ENCODE measurements at places on chromosomes 16 and 17. TPM values are rescaled to one million over a fixed set of nuclear protein-coding genes. Genes with fewer than 3 reads are reported as not detected.

- DNase-seq, result no peak
- peaks cover 29% of the 10 kb centered on the region for H3K4me1 ChIP-seq
- H3K27ac ChIP-seq, result peak overlapping the region; percentile 55
- H3K27me3 ChIP-seq, result no peaks in the 10 kb centered on the region
- H3K4me3 ChIP-seq, result no peak overlapping the region
These were observed 21.8 kb upstream of the HERPUD1 start for GRCh38 chr16:56910112-56910511.

DNA sequence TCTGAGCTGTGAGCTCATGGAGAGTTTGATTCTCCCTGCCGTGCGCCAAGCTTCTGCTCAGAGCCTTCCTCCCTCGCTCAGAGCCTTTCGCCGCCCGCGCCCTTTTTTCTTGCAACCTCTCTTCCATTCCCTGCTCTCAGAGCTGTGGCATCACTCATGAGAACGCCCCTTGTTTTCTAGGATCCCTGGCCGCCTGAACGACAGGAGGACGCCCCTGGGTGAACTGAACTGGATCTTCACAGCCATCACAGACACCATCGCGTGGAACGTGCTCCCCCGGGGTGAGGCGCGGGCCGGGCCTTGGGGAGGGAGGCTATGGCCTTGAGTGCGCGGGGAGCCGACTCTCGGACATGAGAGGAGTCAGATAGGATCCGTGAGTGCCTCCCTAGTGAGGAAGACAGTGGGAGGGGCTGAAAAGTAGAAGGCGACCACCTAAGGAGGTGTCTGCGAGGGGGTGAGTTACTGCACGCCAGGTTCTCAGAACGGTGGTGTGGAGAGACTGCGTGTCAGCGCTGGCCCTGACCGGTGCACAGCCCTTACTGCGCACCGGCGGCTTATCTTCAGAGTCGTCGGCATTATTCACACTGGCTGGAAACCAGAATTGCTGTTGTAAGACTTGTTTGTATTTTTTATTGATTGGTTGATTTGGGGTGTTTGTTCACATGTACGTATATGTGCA is 169.5 kb upstream of the CHMP6 start:
- no peak for DNase-seq
- peak overlapping the region; percentile 28 for H3K27ac ChIP-seq
- peaks cover 45% of the 10 kb centered on the region for H3K4me1 ChIP-seq
- no peaks in the 10 kb centered on the region for H3K27me3 ChIP-seq
- H3K36me3 ChIP-seq, result peaks cover 37% of the 10 kb centered on the region

DNA sequence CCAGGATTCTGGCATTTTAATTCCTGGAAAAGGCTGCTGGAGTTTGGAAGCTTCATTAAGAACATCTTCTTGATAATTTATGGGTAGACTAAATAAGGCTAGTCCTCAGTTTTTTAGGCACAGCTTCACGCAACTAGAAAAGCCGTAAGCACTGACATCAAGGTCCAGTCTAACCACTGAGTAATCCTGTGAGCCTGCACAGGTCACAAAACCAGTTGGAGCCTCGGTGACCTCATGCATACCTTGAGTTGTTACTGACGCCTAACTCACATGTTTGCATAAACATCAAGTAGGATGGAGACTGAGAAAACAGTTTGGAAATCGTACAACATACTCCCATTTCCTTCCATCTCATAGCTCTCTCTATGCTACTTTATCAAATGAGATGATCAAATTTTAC is 63.8 kb upstream of the RCVRN start:
- no peaks in the 10 kb centered on the region for H3K4me1 ChIP-seq
- no peak overlapping the region for H3K27ac ChIP-seq
- H3K27me3 ChIP-seq, result peaks cover 1% of the 10 kb centered on the region
- H3K4me3 ChIP-seq, result no peak overlapping the region
- no peak for DNase-seq

DNA sequence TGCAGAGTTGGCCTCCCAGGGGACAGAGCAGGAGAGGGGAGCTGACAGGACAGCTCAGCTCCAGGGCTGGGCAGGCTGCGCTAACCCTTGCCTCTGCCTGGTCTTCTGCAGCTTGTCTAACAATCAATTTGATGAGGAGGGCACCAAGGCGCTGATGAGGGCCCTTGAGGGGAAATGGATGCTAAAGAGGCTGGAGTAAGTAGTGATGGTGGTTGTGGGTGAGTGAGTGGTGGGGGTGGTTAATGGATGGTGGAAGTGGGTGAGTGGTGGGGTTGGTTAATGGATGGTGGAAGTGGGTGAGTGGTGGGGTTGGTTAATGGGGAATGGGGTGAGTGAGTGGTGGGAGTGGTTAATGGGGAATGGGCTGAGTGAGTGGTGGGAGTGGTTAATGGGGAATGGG is 22.0 kb upstream of the CPNE2 start:
- no peak overlapping the region for H3K27ac ChIP-seq
- no peaks in the 10 kb centered on the region for H3K27me3 ChIP-seq
- no peak overlapping the region for H3K4me3 ChIP-seq
- DNase-seq, result no peak
- H3K4me1 ChIP-seq, result peaks cover 17% of the 10 kb centered on the region

DNA sequence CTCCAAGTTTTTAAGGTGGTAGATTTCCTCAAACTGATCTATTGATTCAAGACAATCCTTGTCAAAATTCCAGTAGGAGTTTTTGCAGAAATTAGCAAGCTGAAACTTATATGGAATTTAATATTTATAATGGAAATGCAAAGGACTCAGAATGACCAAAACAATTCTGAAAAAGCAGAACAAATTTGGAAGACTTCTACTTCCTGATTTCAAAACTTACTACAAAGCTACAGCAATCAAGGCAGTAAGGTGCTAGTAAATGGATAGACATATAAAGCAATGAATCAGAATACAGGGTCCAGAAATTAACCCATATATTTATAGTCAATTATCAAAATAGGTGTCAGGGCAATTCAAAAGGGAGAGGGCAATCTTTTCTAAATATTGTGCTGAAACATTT is 11.8 kb upstream of the IL21R start:
- no peak overlapping the region for H3K27ac ChIP-seq
- peaks cover 17% of the 10 kb centered on the region for H3K4me1 ChIP-seq
- peaks cover 9% of the 10 kb centered on the region for H3K36me3 ChIP-seq

DNA sequence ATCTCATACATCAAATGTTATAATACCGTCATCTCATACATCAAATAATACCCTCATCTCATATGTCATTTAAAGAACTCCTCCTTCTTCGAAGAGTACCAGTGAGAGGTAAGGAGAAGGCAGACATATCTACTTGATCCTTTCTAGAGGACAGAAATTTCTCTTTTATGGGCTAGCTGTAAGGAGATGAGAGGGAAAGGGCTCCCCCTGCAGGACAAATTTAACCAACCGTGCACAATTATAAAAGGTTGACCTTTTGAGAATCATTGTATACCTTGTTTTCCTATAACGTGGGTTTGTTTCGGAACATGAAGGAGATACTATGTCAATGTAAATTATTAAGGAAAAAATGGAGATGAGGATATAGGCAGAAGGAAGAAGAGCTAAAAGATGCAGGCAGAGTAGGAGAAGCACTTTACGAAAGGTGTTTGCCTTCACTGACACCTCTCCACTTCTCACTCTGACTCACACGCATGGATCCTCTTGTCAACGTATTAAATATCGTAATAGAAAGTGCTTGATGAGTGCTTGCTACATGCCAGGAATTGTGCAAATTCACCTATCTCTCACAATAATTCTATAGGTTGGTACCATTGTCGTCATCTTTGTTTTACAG is 465.9 kb upstream of the ERCC4 start:
- H3K4me3 ChIP-seq, result no peak overlapping the region
- H3K27me3 ChIP-seq, result peaks cover 15% of the 10 kb centered on the region
- peak; percentile 56 for DNase-seq
- no peak overlapping the region for H3K27ac ChIP-seq
- no peaks in the 10 kb centered on the region for H3K36me3 ChIP-seq

ENO3 gene
- total RNA-seq, result 32.9 TPM

TBC1D28 gene
- total RNA-seq, result not detected
